CD8-positive, alpha-beta memory T cell (primary cell): ENCODE measurements at places on chromosomes 16 and 17. TPM values are rescaled to one million over a fixed set of nuclear protein-coding genes. Genes with fewer than 3 reads are reported as not detected.

- DNase-seq = no peak
These were observed 13.5 kb downstream of the MPG start for GRCh38 chr16:91484-91883.

Gene CEP295NL
- not detected for total RNA-seq

DNA sequence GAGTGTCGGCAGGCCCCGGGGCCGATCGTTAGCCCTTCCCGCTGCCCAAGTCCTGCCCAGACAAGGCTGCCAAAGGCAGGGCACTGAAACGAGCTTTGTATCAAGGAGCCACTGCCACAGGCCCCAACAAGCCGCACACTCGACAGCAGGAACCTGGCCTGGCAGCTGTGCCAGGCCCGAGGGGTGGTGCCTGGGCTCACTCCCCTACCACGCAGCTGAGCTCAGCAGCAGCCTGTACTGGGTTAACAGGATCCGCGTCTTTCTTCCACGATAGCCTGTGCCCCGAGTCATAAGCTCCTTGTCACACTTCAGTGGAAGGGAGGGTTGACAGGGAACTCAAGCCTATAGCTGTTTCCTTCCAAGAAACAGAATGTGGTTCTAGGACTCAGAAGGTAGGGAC, 87.9 kb downstream of the ABR start:
- DNase-seq = no peak

- DNase-seq = no peak
These were observed 27.0 kb downstream of the LRRC75A start for GRCh38 chr17:16465052-16465312.

DNA sequence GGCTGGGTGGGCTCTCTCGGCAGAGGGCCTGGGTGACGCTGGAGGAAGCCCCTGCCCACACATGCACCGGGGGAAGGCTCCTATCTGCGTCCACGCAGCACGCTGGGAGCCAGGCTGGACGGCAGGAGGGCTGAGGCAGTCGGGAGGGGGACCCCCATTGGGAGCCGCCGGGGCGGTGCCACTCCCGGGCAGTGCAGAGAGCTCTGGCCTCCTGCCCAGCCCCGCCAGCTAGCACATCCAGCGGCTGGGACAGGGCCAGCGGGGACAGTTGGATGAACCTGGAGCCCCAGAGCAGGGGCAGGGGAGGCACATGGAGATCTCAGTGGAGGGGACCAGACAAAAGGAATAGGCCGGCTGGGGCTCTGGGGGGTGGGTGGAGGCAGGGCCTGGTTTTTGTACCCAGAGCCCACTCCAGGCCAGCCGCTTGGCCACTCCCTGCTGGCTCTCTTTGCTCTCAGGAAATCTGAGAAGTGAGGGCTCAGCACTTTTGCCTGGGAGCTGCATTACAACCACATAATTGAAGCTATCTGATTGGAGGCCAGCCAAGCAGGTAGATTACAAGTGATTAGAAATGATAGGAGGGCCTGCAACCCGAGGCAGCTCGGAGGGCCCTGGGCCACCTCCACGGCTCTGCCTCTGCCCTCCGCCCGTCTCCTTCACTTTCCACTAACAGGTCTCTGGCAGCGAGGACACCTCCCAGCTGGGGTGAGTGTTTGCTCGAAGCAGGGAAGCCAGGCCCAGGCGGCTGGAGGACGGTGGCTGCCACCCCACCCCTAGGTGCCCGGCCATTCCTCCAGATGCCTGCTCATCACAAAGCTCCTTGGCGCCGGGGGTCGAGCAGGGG, 40.1 kb downstream of the ENGASE start:
- no peak for DNase-seq

DNA sequence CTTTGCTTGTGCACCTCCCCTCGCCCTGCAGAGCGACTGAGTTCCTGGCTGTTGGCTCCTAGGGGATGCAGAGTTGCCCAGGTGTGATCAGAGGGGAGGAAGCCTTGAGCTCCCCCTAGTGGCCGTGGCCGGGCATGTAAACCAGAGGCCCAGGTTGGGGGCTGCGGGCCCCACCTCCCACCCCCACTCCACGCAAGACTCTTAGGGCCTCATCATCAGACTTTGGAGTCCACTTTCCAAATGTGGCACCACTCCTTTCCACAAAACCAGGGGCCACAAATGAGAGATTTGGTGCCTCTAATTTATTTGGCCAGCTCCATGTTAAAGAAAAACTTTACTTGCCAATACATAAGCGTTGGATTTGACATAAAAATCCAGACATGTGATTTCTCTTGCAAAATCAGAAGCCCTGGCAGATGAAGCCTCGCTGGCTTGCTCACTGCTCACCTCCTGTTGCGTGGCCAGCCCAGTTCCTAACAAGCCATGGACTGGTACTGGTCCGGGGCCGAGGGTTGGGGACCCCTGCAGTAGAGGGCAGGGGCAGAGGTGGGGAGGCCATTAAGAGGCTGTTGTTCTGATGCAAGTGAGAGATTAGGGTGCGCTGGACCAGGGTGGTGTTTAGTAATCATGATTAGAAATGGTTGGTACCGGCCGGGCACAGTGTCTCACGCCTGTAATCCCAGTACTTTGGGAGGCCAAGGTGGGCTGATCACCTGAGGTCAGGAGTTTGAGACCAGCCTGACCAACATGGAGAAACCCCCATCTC, 28.7 kb upstream of the GAS7 start:
- peak; percentile 45 for DNase-seq
